ENCODE measurements at places on chromosomes 2 and 18. TPM values are rescaled to one million over a fixed set of nuclear protein-coding genes. Genes with fewer than 3 reads are reported as not detected.

The PPM1B gene
- total RNA-seq, result 51.7 TPM

The CROCC2 gene
- total RNA-seq, result not detected

The EFHD1 gene
- 0.61 TPM for total RNA-seq

The OSBPL6 gene
- 32.2 TPM for total RNA-seq

The OTOS gene
- total RNA-seq, result not detected

The REG1A gene
- total RNA-seq, result not detected

The KCNJ13 gene
- total RNA-seq, result not detected

The STAT4 gene
- total RNA-seq, result 4.5 TPM

The ABCG5 gene
- not detected for total RNA-seq

The IL18RAP gene
- not detected for total RNA-seq

The DNER gene
- total RNA-seq, result 0.17 TPM

The PTH2R gene
- not detected for total RNA-seq

The SERPINB2 gene
- total RNA-seq, result 15.9 TPM

The MC4R gene
- total RNA-seq, result not detected

GRCh38 chr2:211942153-211942552 is 596.4 kb downstream of the ERBB4 start:
- DNase-seq, result no peak

DNA sequence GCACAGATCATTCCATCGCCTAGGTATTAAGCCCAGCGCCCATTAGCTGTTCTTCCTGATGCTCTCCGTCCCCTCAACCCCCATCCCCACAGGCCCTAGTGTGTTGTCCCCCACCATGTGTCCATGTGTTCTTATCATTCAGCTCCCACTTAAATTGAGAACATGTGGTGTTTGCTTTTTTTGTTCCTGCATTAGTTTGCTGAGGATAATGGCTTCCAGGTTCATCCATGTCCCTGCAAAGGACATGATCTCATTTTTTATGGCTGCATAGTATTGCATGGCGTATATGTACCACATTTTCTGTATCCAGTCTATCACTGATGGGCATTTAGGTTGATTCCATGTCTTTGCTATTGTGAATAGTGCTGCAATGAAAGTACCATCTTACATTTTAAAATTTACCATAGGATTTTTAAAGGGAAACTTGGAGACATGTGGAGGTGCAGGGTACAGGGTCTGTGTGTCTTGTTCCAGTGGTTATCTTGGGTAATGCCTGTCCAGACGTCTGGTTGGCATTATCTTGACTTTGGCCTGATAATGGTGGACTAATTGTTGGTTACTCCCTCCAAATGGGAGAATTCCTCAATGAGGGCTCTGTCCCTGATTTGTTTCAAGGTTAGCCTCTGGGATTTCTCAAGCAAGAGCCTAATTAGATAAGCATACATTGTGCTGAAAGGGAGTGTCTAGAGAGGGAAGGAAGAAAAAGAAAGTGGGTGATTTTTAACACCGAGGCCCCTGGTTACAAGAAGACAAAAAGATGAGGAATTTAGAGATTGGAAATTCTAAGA is 21.6 kb downstream of the KLHL23 start:
- no peak for DNase-seq

- DNase-seq, result no peak
These were observed 257.2 kb upstream of the CHAC2 start for GRCh38 chr2:53510401-53510800.

DNA sequence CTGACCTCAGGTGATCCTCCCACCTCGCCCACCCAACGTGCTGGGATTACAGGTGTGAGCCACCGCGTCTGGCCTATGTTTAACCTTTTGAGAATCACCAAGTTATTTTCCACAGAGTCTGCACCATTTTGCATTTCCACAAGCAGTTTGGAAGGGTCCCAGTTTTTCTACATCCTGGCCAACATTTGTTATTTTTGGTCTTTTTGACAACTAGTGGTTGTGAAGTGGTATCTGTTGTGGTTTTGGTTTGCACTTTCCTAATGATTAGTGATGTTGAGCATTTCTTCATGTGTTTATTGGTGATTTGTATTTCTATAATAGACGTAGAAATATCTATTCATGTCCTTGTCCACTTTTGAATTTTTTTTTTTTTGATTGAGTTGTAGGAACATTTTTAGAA is 67.9 kb downstream of the BIRC6 start:
- DNase-seq, result no peak

GRCh38 chr2:172208791-172209325 is 106.2 kb upstream of the DLX2 start:
- peak; percentile 80 for DNase-seq

DNA sequence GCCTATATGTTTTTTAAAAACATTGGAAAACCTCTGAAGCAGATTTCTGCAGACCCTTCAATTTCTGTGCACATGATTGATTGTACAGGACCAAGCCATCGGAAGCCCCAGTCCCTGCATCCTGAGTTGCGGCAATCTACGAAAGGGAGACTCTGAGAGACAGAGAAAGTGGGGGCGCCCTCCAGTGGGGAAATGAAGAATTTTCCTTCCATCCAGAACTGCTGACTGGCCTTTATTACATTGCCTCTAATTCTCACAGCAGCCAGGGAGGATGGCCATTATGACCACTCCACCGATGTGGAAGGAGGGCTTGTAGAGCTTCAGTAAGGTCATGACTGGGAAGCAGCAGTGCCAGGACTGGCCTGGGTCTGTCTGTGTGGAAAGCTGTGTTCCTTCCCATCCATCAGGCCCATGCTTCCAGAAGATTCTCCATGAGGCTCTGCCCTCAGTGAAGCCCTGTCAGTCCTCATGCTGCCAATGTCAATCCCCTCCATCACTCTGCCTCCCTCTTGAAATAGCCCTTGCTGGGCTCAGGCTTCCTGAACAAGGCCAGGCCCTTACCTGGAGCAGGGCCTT is 20.0 kb upstream of the RESP18 start:
- DNase-seq, result peak; percentile 51

DNA sequence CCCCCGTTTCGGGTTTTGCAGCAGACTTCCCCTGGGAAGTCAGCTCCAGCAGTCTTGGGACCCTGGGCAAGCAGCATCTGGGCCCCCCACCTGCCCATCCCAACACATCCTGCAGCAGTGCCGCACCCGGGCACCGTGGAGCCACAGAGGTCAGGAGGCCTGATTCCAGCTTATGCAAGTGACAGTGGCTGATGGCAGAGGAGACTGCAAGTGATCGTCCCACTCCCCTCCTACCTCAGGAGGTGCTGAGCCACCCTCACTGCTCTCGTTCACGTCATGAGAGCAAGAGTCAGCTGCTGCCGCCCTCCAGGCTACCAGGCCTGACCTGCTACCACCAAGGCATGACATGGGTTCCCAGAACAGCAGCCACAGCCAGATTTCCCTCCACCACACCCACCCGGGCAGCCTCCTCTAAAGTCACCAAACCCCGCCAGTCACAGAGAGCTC is 18.2 kb downstream of the COX7A2L start:
- no peak for DNase-seq

DNA sequence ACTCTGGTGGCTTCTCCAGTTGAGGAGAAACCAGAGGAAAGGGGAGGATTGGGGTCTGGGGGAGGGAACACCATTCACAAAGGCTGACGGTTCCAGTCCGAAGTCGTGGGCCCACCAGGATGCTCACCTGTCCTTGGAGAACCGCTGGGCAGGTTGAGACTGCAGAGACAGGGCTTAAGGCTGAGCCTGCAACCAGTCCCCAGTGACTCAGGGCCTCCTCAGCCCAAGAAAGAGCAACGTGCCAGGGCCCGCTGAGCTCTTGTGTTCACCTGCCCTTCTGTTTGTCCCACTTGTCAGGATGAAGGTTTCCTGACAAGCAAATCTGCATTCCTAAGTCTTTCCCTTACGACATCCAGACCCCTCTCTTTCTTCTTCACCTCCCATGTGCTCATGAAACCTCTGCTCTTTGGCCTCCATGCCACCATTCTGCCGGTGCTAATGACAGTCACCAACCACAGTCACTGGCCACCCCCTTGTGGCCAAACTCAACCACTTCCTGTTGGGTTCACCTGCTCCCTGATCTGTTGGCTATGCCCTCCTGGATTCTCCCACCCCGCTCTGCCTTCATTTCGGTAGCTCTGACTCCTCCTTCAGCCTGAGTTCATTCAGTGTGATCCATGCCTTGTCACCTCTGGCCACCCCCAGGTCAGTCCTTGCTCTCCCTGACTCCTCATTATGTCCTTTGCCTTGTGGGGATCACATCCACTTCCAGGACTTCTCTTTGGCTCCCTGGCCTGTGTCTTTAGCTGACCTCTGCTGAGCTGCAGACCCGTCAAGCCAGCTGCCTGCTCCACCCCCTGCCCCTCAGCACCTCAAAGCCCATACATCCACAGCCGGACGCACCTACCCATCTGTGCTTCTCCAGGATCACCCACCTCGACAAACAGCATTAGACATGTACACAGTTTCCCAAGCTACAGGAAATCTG is 17.6 kb downstream of the EMX1 start:
- DNase-seq, result peak; percentile 82

- no peak for DNase-seq
These were observed 102.5 kb downstream of the FMNL2 start for GRCh38 chr2:152437276-152438108.

DNA sequence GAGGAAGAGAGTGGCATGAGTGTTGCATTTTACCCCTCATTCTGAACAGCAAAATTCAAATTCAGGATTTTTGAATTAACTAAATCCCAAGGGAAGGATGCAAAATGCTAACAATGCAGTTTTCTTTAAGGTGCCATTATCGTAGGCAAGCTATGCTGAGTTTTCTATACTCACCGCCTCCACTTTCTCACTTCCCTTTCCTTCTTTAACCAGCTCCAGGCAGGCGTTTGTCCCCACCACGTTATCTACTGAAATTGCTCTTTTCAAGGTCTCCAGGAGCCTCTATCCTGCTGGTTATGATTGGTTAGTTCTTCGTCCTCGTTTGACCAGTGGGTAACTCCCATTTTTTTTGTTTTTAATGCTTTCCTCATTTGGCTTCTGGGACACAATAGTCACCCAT is 1.8 kb upstream of the CPO start:
- DNase-seq, result no peak

DNA sequence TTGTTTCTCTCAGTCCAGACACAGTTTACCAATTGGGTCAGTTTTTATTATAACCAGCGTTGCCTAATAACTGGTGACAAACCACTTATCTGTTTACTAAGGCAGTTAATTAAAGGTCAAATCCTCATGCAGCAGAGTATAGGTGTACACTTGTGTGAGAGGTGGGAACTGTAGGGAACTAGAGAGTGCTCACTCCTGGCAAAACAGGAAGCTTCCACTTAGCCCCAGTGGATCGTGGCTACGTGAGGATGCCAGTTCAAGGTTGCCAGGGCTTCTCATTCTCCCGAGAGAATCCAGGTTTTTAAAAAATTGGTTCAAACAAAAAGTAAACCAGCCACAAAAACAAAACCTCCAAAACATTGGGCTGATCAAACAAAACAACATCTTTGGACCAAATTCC is 8.1 kb downstream of the CYBRD1 start:
- no peak for DNase-seq

DNA sequence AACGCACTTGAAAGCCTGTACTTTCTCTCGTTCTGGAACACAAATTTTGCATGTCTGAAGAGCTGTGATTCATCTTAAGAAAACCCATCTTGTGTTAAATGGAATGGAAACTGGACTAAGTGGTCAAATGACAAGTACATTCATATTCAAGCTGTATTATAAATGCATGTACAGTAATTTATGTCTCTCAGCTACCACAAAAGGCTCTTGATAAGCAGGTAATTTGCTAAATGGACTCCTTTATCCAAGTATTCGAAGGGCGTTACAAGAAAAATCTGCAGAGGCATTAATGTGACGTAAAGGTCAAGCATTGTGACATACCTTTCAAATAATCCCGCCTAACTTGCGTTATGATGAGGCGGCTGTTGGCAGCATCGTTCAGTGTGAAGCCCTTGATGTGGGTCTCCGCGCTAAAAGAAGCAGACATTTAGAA is 66.6 kb downstream of the ABCG8 start:
- DNase-seq, result no peak

DNA sequence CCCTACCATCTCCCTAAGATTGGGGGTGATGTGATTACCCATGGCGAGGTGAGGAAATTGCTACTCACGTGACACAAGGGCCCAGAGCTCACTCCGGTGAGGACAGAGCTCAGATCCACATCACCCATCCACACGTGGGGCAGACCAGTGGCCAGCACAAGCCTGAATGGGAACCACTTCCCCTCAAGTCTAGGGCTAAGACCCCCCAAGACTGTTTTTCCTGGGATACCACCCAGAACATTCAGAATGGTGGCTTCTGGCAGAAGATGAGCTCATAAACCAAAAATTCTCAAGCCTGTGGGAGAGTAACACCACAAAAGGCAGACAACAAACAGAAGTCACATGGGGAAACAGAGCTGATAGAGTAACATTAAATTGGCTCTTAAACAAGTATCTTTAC is 321.4 kb downstream of the ALK start:
- no peak for DNase-seq

DNA sequence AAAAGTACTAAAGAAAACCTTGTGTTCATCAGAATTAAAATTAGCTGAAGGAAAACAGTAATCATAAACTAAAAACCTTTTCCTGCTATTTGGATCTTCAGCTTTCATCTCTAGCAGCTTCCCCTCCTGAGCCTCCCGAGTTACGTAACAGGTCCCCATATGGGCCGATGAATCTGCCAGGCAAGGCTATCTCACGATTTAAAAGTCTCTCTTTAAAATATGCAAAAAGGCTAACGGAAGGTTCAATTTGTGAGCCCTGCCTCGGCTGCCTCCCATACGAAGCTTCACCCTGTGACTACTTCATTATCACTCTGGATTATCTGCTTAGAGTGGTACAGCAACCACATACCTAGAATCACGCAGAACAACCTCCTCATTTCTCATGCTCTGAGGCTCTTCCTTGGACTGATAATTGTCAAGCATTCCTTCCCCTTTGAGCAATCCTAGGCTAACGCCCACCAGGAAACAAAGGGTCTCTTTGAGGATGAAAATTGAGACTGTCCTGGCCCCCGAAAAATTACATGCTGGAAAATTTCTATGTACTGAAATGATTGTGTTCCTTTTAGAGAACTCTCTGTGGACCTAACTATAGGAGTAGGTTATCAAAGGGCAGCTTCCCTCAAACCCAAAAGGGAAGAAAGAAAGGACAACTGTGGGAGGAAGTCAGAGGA is 147.4 kb downstream of the ZEB2 start:
- no peak for DNase-seq

GRCh38 chr2:161434118-161434517 is 18.0 kb downstream of the TBR1 start:
- no peak for DNase-seq

DNA sequence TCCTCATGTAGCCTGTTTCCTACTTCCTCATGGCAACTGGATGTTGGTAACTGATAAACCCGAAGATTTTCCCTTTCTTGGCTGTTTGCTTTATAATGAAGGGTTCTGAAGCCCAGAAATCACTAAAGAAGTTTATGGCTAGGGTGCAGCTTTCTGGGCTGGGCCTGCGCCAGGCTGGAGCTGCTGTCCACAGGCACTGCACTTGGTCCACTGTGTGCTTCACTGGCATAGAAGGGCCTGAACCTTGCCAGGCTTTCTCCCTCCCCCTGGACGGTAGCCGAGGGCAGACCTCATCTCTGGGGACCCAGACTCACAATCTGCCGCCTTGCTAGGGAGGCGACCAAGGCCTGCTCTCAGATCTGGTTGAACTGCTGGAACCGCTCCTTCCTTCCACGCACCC is 133.3 kb upstream of the SPRED2 start:
- DNase-seq, result no peak

All from mammary epithelial cell (primary cell).